ENCODE measurements at places on chromosomes 7 and 10. TPM values are rescaled to one million over a fixed set of nuclear protein-coding genes. Genes with fewer than 3 reads are reported as not detected.

DNA sequence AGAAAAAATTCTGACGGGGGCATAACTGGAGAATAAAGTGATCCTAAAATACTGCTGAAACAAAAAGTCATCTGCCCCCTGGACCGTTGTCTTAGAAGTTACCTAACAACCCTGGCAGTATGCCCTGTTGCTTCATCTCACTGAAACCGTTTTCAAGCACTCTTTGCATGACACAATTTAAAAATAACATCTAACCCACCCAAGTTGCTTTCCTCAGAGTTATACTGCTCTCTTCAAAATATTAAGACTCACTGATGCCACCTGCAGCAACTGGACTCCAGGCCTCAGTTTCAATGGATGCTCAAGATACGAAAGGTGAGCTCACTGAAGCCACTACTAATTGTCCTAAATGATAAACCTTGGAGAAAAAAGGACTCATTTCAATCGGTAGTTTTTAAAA, 57.4 kb downstream of the CDK6 start:
- DNase-seq, result no peak
- H3K27me3 ChIP-seq, result no peaks in the 10 kb centered on the region
- peaks cover 21% of the 10 kb centered on the region for H3K4me1 ChIP-seq
- H3K4me3 ChIP-seq, result no peak overlapping the region

- H3K36me3 ChIP-seq, result no peaks in the 10 kb centered on the region
- peak overlapping the region; percentile 95 for H3K27ac ChIP-seq
- peaks cover 76% of the 10 kb centered on the region for H3K4me1 ChIP-seq
- peak; percentile 78 for DNase-seq
- no peak overlapping the region for H3K4me3 ChIP-seq
Observed at GRCh38 chr7:51265066-51265907, 51.3 kb downstream of the COBL start.

DNA sequence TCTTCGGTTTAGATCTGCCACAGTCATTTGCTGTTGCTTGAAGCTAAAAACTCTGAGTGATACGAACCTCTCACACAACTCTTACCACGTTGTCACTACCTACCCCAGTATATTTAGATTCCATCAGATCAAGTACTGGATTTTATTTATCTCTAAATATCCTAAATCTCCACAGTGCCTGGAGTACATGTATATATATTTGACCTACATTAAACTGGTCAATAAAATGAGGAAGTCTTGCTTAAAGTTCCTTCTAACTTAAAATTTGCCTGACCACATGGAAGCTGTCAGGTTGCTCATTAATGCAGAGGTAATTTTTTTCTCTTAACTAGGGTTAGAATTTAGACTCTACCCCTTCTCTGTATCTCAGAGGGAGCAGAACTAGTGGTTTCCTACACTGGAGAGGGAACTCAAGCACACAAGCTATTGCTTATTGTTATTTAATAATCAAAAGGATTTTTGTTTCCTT, 3.1 kb upstream of the MACC1 start:
- peak overlapping the region; percentile 90 for H3K27ac ChIP-seq
- no peaks in the 10 kb centered on the region for H3K36me3 ChIP-seq
- no peak overlapping the region for H3K4me3 ChIP-seq

- no peaks in the 10 kb centered on the region for H3K27me3 ChIP-seq
- no peaks in the 10 kb centered on the region for H3K4me1 ChIP-seq
- DNase-seq, result no peak
- H3K36me3 ChIP-seq, result no peaks in the 10 kb centered on the region
Observed at GRCh38 chr10:24790073-24790472, 66.4 kb upstream of the ARHGAP21 start.

Gene PRLHR
- total RNA-seq, result not detected

- no peaks in the 10 kb centered on the region for H3K36me3 ChIP-seq
- peak; percentile 16 for DNase-seq
- no peaks in the 10 kb centered on the region for H3K4me1 ChIP-seq
- no peaks in the 10 kb centered on the region for H3K27me3 ChIP-seq
- H3K27ac ChIP-seq, result no peak overlapping the region
Observed at GRCh38 chr7:19982841-19983835, 209.7 kb upstream of the TMEM196 start.

DNA sequence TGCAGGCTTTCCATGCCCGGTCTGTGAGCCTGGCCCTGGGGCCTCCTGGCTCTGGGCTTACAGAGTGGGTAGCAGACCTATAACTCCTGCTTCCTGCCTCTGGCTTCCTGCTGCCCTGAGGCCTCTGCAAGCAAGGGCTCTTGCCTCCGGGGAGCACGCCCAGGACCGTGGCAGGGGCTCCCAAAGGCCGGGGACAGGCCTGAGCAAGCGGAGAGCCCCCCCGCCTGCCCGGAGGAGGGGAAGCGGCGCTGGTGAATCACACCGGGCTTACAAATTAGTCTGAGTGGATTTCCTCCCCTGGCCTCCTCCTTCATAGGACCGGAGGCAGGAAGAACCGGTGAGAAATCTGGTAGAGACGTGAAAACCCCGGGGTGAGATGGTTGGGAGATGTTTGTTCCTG, 1.5 kb upstream of the MYL10 start:
- H3K4me3 ChIP-seq, result no peak overlapping the region
- H3K27me3 ChIP-seq, result no peaks in the 10 kb centered on the region
- H3K27ac ChIP-seq, result no peak overlapping the region
- no peaks in the 10 kb centered on the region for H3K36me3 ChIP-seq

- H3K27me3 ChIP-seq, result no peaks in the 10 kb centered on the region
- H3K27ac ChIP-seq, result no peak overlapping the region
- H3K4me1 ChIP-seq, result peaks cover 11% of the 10 kb centered on the region
Observed at GRCh38 chr7:46003896-46004875, 83.1 kb upstream of the IGFBP3 start.

Measured in body of pancreas (tissue), 4 donors.